ENCODE measurements at places on chromosomes 2 and 18.

DNA sequence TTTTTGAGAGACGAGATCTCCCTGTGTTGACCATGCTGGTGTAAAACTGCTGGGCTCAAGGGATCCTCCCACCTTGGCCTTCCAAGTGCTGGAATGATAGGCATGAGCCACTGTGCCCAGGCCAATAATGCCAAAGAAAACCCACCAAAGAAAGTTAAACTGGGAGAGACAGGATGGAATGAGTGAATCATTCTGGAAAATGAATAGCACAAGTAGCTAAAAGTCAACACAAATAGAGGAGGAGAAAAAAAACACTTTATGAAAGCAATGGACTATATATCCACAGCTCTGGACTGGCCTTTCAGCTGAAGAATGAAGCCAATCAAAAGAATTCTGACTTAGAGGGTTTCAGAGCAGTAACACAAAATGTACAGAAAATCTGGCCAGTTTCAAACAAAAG is 23.9 kb downstream of the IAH1 start:
- no peak for DNase-seq

DNA sequence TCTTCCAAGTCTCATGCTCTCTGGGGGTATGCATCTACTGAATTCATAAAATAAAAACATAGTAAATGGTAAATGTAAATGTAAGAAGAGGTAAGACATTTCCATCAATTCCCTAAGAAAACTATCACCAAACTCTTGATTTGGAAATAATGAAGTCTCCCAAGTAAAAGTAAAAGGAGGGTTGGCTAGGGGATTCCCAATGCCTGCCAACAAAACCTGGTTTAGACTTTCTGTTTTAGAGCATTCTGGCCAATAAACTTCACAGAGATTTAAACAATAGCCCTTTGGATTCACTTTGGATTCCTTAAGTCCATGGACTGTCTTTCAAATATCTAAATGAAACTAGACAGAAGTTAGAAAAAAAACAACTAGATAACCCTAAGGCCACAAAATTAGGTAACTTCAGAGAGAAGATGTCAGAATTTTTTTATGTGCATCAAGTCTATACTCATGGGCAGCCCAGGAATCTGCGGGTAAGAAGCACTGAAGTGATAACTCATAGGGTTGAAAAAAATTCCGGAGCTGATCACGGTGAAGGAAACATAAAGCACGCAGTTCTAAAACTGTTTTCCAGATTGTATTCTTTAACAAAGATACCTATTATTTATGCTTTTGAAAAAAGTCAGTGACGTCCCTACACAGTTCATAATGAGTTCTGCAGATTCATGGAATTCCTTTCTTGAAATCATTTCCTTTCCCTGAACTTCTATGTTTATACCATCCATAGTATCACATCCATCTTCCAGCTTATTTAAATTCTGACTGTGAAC is 263.6 kb downstream of the AFF3 start:
- no peak for DNase-seq

DNA sequence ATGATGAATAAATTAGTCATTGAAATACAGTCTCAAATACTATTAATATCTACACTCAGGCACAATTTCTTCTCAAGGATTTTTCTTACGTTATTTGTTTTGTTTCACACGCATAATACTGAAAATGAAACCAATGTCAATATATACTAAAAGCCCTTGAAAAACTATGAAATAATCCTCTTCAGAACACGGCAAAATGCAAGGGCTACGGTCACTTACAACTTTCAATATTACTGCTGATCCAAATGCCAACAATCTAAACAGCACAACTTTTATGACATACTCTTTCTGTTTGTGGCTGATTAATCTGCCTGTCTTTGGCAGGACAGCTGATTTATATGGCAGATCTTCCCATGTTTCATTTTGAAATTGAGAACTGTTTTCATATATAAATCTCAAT is 68.3 kb downstream of the LRPPRC start:
- DNase-seq = no peak

DNA sequence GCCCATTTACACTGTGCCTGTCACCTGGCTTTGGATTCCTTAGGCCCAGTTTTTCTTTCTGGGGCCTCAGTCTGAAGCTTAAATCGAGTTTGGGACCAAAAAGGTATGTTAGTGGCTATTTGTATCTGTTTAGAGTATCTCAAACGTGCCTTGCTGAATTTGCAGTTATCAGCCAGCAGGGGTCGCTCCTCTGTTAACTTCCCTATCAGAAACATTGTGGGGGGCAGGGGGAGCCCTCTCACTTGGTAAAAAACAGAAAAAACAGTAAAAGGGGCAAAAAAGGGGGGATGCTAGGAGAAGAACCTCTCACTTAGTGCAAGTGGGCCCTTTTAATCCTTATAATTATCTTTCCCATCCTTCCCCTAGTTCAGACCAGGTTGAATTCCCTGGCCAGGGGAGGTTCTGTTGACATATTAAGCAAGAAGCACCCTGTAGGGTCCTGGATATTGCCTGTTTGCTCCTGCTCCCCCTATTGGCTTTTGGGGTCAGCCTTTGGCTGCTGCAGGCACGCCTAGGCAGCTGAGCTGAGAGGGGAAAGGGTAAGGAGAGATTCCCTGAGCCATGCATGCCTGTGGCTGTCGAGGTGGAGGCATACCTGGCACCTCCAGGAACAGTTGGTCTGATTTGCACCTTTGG is 8.8 kb upstream of the IFIH1 start:
- DNase-seq = no peak

DNA sequence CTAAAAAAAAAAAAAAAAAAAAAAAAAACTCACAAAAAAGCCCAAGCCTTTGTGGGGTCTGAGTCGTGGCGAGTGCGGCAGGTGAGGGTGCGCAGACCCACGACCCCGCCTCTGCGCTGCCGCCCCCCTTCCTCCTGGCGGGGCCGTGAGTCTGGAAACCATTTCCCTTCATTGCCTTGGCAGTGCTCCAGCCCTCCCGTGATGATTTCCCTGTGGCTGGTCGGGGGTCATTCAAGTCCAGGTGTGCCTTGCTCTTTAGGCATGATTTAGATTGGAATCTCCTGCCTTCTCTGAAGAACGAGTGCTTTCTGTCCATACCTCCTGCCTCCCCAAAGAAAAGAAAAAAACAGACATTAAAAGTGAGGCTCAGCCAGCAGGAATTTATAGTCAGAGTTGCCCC is 161.8 kb downstream of the FAM210A start:
- no peak for DNase-seq

- no peak for DNase-seq
Observed at GRCh38 chr18:24095976-24096375, 42.9 kb upstream of the CABYR start.

DNA sequence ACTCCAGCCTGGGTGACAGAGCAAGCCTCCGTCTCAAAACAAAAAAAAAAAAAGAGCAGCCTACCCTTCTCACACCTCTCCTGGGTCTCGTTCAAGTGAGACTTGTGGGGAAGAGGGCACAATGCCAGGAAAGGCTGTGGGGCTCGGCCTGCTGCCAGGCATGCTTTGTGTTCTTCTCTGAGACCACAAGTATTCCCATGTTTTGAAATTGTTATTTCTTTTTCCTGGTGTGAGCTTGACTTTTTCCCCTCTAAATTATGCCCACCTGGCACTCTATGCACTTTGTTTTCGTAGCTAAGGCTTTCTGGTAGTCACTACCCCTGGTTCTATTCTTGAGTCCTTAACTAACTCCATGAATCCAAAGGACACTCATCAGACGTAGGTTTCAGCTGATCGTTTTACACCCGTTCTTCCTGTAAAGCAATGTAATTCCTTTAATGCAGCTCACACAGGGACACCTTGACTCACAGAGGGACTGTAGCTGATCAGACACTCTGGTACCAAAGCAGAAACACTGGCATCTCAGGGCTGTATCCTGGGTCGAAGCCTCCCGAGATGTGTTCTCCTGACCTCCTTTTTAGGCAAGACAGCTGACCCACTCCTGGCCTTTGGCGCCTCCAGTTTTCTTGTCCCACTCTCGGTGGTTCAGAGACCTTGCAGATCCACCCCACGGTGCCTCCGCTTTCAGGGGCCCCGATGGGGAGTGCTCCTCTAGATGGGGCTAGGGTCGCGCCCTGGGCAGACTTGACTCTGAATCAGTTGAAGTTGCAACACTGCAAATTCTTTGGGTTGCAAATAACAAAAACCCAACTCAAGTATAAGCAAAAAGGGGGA is 193.3 kb upstream of the AGAP1 start:
- no peak for DNase-seq

DNA sequence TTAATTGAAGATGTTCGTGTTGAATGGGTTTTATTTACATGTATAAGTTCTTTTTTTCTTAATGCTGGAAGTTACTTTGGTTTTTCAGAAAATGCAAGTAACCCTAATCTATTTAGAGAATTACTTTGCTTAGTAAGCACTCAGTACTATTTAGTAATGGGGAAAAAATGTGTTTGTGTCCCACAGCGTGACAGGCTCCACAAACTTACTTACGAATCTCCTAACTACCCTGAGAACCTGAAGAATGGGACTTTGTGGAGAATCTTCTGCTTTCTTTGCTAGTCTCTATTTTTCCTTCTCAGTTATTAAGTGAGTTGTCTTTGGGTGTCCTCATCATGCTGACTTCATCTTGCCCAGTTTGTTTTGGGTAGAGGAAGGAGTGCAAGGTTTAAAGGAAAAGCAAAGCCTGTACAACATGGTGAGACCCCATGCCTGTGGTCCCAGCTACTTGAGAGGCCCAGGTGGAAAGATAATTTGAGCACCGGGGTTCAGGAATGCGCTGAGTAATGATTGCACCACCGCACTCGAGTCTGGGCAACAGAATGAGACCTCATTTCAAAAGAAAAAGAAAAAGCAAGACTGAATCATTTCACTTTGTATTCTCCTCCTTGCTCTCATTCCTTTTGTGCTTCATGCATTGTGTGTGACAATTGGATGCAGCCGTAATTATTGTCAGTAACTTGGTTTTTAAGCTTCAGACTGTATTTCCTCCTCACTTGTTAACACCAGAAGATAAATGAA is 10.2 kb downstream of the NEDD4L start:
- DNase-seq = no peak

GRCh38 chr2:145975406-145975805 is 1455.5 kb upstream of the ZEB2 start:
- DNase-seq = no peak

- DNase-seq = no peak
Observed at GRCh38 chr2:110853516-110853915, 121.1 kb downstream of the ACOXL start.

GRCh38 chr18:39241534-39241933 is 1675.9 kb upstream of the CELF4 start:
- DNase-seq = no peak

DNA sequence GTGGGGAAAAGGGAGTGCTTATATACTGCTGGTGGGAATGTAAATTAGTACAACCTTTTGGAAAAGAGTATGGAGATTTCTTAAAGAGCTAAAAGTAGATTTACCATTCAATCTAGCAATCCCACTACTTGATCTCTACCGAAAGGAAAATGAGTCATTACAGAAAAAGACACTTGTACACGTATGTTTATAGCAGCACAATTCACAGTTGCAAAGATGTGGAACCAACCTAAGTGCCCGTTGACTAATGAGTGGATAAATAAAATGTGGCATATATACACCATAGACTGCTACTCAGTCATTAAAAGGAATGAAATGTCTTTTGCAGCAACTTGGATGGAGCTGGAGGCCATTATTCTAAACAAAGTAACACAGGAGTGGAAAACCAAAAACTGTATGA is 29.5 kb downstream of the FLACC1 start:
- no peak for DNase-seq

GRCh38 chr2:106275971-106276370 is 81.9 kb upstream of the UXS1 start:
- no peak for DNase-seq

DNA sequence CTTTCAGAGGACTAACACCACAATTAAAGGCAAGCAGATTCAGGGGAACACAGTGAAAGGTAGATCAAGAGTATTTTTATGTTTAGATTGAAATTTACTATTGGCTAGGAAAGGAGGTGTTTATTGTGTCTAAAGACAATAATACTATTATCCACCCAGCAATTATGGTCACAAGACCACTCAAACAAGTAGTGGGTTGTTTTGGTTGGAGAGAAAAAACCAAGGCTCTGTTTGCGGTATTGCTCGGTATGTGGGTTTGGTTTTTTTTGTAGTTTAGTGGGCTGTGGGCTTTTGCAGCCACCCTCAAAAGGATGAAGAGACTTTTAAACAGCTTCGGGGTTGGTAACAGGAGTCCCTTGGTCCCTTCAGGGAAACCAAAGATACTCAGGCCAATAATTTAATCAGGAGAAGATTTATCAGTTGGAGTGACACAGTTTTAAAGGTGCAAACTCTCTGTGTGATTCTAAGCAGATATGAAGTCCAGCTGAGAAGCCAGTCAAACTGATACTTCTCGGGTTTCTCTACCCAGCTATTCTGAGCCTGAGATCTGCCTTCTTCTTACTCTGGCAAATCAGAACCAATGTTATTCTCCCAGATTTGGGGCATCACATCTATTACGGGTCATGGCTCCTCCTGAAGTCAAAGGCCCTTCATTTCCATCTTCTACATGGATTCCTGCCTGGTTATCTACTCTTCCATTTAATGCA is 55.3 kb downstream of the DCC start:
- DNase-seq = no peak

GRCh38 chr2:240578488-240578887 is 8.0 kb upstream of the CAPN10 start:
- no peak for DNase-seq

- DNase-seq = no peak
Observed at GRCh38 chr2:81658227-81658626, 1353.7 kb upstream of the LRRTM1 start.

DNA sequence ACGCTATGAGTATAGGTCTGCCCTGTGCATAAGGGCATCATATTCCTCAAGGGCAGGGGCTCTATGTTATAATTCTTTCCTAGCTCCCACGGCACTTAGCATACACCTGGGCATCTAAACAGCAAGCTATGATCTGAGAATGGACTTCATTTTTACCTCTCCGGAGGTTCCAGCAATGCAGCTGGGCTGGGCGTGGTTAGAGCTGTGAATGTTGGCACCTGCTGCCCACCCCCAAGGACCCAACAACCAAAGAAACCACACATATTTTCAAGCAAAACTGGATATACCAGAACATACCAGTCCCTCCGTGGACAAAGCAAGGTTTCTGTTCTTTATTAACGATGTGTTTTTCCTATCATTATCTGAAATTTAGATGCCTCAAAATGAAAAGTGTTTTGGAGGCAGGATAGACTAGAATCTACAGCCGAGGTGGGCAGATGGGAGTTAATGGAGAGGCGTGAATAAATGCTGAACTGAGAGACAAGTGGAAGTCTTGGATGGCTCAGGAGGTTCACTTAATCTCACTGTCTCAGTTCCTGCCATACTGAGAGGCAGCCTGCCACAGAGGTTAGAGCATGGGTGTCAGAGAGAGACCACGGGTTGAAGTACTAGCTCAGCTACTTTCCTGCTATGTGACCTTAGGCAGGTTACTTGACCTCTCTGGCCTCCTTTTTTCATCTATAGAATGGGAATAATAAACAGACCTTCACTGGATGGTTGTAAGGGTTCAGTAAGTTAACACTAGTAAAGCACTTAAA is 186.6 kb upstream of the SMAD2 start:
- no peak for DNase-seq

- DNase-seq = no peak
Observed at GRCh38 chr18:36756242-36756641, 72.6 kb downstream of the TPGS2 start.

GRCh38 chr2:36414307-36414706 is 58.7 kb downstream of the CRIM1 start:
- DNase-seq = no peak

GRCh38 chr2:11616097-11616687 is 53.8 kb downstream of the NTSR2 start:
- no peak for DNase-seq
